ENCODE measurements at places on chromosomes 12 and 14.

- no peak for DNase-seq
These were observed 636 bp upstream of the IFNG-AS1 start for GRCh38 chr12:67988601-67989021.

GRCh38 chr14:23441076-23441475 is 5.6 kb upstream of the MYH7 start:
- no peak for DNase-seq

- DNase-seq: no peak
These were observed 21.1 kb downstream of the CHFR start for GRCh38 chr12:132866251-132866828.

- no peak for DNase-seq
These were observed 13.3 kb downstream of the SPIC start for GRCh38 chr12:101488469-101488868.

GRCh38 chr12:115882936-115883335 is 394.6 kb downstream of the MED13L start:
- no peak for DNase-seq

GRCh38 chr14:97994020-97994531 is 1196.9 kb downstream of the VRK1 start:
- no peak for DNase-seq

DNA sequence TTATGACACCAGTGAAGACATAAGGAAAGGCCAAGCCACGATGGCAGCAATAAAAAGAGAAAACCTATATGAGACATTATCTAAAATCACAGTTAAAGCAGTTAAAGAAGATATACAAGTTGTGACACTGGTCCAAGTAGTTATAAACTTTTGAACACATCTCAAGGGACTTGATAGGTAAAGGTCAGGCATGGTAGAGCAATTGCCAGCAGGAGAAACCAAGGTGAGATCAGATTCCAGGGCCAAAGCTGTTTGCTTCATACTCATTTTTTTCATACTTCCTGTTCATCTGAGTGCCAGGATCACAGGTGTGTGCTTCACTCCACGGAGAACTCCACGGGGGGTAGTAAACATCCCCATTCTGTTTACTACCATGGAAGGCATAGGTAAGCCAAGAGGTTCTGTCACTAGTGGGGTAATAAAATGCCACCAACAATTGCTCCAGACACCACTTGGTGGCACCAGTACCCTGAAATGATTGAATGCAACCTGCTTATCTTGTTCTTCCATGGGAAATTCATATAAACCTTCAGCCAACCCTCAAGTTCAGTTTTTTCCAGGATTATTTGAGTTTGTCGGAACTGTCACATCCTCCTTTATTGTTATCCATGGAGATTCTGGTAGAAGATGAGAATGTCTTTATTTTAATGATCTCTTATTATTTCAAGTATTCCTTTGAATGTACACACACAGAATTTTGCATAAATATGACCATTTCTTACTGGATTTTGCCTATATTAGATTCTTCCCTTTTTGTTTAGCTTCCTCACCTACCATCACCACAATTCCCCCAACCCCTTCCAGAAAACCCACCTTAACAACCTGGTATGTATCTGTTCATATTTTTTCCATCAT is 59.2 kb upstream of the TSPAN8 start:
- no peak for DNase-seq

GRCh38 chr14:30610787-30611343 is 11.3 kb upstream of the SCFD1 start:
- no peak for DNase-seq

- no peak for DNase-seq
These were observed 11.6 kb downstream of the KRT7 start for GRCh38 chr12:52244615-52244994.

DNA sequence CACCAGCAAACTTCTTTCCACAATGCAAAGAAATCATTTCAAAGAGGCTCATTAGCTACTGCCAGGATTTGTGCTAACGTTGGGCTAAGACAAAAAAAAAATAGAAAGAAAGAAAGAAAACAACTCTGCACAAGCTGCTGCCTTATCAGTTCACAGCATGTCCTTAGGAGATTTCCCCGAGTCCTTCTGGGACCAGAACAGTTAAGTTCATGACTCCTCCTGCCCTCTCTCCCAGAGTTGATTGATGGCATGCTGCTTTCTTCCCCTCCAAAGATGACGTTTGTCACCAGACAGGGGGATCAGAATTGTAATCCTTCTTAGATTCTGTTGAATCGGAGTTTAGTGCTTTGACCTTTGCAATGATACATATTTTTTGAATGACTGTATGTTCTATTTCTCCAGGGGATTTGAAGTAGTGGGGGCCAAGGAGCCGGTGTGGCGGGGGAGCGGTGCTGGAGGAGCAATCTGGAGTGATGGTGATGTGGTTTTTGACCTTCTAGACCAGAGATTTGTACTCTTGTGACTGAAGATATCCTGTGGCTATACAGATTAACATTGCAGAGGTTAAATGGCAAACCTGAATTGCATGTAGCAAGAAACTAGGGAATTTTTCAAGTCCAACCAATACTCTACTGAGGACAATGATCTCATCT is 409.2 kb upstream of the TMPO start:
- DNase-seq: no peak

GRCh38 chr12:120515496-120515895 is 13.5 kb downstream of the COQ5 start:
- no peak for DNase-seq

DNA sequence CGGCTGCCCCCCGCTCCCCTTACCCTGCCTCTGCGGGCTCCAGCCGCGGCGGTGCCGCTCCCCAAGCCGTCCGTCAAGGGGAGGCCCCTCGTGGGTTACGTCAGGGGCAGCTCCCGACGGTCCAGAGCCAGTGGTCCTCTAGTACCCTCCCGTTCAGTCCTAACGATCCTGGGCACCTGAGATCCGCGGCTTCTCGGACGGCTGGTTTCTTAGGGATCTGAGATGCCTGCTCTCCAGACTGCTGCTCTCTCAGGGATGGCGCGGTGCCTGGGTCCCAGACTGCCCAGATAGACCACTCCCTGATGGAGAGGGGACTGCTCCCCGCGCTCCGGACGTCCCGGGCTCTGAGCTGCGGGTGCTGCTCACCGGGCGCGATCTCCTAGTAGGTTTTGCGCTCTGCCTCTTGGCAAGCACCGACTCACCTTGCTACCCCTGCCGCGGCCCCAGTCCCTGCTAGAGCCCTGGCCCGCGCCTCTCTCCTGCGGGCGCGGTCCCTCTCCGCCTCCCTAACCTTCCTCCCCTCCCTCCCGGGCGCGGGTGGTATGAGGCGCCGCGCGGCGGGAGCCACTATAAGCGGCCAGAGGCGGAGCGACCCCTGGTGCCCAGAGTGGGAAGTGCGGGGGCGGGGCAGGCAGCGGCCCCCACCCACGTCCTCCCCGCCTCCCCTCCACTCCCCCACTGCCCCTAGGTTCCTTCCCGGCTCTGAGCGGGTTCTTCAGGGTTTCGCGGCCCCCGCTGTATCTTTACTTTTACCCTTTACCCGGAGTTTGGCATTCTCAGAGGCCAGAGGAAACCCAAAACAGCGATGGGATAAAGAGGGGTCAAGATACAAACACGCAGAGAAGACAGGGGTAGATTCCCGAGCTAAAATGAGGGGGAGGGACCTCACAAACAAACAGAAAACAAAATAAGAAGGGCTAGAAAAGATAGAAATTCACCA is at the start of gene C1QL4:
Gene C1QL4 (minus strand): TSS at position 544 of the 940 bp plus-strand sequence. CDS start 711 bp downstream, outside the sequence.
- DNase-seq: peak; percentile 91

GRCh38 chr14:56900726-56901125 is 90.4 kb upstream of the OTX2 start:
- no peak for DNase-seq

- no peak for DNase-seq
These were observed 74.3 kb upstream of the CPM start for GRCh38 chr12:69007101-69007854.

GRCh38 chr12:13171921-13172859 is 24.3 kb upstream of the EMP1 start:
- no peak for DNase-seq

GRCh38 chr14:34046799-34047520 is 96.1 kb upstream of the EGLN3 start:
- no peak for DNase-seq

DNA sequence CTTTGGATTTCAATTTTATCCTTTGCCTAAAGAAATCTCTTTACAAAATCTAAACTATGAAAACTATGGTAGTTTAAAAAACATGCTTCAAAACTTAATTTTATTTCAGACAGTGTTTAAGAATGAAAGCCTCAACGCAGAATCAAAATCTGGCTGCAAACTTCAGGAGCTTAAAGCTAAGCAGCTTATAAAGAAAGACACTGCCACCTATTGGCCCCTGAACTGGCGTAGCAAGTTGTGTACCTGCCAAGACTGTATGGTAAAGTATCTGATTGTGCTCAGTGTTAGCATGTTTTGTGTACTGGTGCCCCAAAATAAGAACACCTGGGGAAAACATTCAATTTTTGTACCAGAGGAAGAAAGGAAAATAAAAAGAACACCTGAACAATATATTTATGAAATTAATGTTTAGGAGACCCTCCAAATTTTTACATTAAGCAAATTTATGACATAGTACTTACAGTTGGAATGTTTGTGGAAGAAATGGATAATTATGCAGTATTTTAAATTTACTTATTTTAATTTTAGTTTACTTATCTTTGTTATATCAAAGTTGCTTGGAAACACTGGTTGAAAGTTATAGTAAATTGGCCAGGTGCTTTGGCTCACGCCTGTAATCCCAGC is 12.2 kb downstream of the UBR7 start:
- DNase-seq: peak; percentile 69

DNA sequence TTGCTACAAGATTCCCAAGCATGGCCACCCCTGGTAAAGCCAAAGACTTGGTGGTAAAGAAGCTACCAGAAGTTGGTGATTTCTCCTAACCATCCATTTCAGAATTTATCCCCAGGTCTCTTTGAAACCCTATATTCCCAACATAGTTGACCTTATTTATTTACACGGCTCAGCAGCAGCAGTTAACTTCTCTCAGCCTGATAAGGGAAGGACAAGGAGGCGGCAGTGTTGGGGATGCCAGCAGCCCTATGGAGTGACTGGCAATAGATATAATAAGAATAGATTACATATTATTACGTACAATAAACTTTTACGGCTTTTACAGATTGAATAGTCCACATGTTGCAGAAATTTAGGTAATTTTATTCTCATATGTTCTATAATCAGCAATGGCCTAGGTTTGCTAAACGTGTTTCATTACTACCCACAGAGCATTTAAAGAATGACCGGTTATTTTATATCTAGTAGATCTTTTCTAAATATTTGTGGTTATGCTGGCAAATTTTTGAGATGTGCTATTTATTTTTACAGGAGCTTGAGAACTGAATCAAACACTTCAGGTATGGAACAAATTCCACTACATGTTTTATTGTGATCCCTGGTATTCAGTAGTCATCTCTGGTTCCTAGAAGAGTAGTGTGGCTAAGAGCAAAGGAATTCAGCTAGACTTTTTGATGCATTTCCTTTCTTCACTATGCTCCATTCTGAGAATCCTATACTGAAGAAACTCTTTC is 19.8 kb upstream of the PALS1 start:
- DNase-seq: no peak

DNA sequence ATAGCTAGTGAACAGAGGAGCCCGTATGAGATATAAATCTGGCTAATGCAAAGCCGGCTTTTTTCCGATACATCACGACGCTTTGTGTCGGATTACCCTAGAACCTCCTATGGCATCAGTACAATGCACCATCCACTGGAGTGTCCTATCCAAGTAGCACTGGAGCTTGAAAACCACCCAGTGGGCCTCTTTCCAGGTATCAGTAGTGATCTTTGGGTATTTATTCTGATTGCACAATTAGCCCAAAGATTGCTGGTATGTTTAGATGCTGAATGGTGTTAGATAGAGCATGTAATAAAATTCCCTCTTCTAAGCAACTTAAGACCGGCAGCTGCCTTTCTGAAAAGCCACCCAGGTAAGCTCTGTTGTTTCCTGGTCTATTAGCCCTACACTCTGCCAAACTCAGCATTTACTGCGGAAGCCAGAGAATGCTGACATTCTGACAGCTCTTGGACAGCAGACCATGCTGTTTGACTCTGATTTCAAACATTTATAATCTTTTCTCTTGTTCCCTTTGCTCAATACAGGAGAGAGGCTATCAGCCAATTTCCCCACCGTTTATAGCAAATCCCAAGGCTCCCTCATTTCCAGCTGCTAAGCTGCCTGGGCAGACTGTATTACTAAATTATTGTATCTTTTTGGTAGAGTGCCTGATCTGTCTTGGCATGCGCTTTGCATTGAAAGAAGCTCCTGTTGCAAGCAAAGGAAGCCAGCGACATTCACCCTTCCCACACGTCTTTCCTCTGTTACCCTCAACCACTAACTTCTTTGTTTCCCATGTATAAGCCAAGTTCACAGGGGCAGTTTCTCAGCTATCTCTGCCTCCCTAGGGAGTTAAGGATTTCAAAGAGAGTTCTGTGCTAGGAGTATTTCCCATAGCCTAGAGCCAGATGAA is 388.3 kb upstream of the GARIN6 start:
- DNase-seq: no peak

DNA sequence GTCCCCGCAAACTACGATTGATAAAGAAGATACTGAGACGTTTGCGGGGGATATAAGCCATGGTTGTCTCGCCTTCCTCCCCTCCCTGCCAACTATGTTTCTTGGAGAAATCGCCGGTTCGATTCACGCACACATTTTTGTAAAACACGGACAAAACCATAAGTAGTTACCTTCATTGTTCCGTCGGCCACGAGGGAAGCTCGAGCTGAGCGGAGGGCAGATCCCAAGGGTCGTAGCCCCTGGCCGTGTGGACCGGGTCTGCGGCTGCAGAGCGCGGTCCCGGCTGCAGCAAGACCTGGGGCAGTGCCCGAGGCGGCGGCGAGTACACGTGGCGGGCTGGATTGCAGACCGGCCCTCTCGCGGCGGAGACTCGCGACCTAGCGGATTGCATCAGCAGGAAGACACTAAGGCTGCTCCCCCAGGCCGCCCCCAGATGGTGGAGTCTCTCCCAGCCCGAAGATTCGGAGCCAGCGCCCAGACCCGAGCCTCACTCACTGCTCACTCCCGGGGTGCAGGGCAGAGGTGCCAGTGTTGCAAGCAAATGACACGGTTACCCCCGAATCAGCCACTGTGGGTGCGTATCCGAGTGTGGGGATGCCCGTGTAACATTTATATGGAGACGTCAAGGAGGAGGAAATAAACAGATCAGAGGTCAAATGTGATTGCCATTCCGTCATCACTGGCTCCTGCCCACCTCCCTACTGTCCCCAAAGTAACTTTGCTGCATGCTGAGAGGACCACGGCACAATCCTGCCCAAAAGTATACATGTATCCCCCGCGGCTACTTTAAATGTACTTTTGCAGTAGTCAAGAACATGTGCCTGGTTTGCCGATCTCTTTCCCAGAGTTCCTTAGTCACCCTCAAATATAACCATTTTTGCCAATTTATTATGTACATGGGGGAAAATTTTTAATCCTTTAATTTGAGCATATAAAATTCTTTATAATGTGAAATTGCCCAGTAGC is at the start of gene BCAT1:
Gene BCAT1 (minus strand): TSS at position 345 of the 966 bp plus-strand sequence. CDS start 169 bp downstream, at position 176.
- DNase-seq: peak; percentile 55

GRCh38 chr12:109927622-109928021 is 27.5 kb downstream of the TCHP start:
- peak; percentile 60 for DNase-seq

DNA sequence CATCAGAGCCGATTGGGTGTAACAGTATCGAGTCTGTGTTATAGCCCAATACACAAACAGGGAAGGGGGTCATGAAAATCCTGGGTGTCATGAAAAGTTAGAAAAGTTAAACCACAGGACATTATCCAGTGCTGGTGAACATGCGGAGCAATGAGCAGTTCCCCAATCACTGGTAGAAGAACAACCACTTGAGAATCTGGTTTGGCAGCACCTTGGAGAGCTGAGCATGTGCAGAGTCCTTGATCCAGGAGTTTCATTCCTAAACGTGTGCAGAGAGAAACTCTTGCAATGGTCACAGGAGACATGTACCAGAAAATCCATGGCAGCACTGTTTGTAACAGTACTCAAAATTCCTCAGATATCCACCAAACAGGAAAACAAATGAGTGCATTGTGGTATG is 23.0 kb upstream of the JDP2 start:
- DNase-seq: no peak

All from activated naive CD4-positive, alpha-beta T cell treated with anti-CD3 and anti-CD28 coated beads, Interleukin-2, amount 10 ng/mL, durations not matched to agents 7 days and 5 days (primary cell).